ENCODE measurements at places on chromosomes 3 and 15.

DNA sequence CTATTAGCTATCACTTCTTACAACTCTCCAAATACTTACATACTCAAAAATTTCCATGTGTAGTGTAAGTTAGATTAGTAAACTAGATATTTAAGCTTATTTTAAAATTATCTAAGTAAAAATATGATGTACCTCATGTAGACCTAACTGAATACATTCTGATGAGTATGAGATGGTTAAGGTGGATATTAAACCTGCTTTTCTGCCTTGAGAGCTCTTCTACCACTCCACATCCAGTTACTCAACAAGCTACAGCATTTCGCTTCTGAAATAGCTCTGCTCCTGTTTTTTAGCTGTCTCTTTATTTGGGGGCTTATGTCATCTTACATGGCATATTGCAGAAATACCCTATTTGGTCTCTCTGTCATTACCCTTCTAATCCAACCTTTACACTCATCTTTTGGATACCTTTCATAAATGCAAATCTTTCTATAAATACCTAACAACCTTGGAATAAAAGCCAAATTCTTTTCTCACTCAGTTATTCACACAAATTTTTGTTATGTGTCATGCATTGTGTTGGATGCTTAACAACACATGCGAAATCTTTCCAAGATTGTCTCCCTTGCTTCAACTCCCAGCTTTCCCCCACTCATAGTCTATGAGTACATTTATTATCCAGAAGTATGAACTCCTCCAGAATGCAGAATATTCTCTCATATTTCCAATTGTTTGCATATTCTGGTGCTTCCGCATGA is 92.0 kb downstream of the ALCAM start:
- no peak for DNase-seq

GRCh38 chr15:89419370-89419984 is 76.9 kb downstream of the RHCG start:
- DNase-seq = peak; percentile 27

- no peak for DNase-seq
Observed at GRCh38 chr3:35974872-35975271, 335.5 kb downstream of the ARPP21 start.

DNA sequence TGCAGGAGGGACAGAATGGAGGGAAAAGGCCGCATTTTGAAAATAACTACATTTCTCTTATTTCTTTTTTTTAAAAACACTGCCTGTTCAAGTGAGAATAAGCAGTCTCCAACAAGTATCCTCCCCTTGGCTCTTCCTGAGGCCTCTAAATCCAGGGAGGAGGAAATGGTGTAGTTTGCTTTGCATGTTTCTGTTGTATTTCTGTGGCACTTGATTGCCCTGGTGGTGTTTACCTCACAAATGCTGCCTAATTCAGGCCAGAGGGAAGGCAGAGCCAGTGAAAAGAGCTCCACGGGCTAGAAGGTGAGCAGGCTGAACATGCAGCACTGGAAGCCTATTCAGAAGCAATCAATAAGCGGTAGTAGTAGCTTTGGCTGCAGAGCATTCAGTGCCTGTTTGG is 149.3 kb upstream of the ATP11B start:
- DNase-seq = no peak

DNA sequence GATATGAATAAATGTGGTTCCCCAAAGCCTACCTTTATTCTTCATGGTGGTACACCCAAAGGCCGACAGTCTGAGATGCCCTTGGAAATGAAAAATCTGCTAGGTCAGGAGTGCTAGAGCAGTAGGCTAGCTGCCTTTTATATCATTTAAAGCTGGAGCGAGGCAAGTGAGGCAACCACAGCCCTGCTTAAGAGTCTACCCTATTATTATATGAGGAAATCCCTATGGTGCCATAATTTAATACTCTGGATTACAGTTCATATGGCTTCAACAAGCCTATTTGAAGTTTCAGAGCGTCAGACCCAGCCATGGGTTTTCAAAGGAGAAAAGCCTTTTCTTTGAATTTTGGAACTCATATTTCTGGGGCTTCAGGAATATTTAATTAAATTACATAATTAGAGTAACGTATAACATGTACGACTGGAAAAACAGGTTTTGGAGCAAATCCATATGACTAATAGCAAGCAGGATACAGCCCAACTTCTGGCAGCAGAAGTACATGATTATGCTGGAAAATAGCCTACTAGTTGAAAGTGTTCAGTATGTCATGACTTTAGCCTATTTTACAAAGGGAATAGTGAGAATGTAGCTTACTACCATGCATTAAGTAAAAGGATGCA is 18.0 kb upstream of the SLTM start:
- DNase-seq = no peak

DNA sequence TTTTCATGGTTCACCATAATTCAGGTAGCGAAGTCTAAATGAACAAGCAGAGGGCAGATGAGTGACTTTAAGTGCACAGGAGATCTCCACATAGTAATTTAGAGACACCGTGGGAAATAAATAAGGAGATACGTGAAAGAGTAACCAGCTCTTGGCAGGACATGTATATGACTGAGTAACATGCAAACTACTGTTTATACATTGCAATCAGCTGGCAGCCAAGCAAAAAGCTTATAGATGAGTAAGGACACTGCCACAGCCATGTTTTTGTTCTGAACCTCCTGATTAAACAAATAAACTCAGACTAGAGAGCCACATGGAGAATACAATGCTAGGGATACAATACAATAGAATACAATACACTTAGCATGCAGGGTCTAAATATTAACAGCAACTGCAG is 252.4 kb downstream of the FHIT start:
- DNase-seq = no peak

GRCh38 chr3:157152930-157153329 is 7.0 kb downstream of the CCNL1 start:
- no peak for DNase-seq

- no peak for DNase-seq
Observed at GRCh38 chr15:55741833-55742497, 987 bp downstream of the PRTG start.

- no peak for DNase-seq
Observed at GRCh38 chr3:100776746-100777145, 67.5 kb downstream of the TFG start.

DNA sequence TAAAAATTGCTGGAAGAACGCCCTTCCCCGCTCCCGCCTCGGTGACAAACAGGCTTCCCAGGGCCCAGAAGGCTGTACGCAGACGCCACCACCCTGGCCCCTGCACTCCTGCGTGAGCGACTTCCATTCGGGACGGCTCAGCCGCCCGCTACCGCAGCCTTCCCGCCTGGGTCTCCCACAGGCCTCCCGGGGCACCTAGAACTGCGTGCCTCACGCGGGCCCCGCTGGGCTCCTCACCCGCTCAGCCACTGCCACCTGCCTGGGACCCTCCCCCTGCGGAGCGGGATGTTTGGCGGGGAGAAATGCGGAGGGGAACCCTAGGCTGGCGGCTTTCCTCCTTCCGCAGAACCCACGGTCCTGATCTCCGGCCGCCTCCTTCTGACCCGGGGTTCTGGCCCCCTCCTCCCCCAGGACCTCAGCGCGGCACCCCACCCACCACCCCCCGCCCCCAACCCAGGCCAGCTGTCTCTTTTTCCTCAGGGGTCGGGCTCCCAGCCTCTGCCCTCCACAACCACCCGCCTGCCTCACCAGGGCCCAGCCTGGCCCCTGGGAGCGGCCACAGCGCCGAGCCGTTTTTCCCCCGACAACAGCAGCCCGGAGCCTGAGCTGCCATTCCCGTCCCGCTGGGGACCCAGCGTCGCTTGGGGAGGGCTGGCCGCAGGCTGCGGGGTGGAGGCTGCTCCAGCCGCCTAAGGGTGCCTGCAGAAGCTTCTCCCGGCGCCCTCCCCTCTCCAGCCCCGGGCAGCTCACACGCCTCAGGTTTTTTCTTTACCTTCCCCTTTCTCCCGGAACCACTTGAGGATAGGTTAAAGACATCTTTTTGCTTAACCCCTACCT is 27.6 kb upstream of the RAB7A start:
- no peak for DNase-seq

DNA sequence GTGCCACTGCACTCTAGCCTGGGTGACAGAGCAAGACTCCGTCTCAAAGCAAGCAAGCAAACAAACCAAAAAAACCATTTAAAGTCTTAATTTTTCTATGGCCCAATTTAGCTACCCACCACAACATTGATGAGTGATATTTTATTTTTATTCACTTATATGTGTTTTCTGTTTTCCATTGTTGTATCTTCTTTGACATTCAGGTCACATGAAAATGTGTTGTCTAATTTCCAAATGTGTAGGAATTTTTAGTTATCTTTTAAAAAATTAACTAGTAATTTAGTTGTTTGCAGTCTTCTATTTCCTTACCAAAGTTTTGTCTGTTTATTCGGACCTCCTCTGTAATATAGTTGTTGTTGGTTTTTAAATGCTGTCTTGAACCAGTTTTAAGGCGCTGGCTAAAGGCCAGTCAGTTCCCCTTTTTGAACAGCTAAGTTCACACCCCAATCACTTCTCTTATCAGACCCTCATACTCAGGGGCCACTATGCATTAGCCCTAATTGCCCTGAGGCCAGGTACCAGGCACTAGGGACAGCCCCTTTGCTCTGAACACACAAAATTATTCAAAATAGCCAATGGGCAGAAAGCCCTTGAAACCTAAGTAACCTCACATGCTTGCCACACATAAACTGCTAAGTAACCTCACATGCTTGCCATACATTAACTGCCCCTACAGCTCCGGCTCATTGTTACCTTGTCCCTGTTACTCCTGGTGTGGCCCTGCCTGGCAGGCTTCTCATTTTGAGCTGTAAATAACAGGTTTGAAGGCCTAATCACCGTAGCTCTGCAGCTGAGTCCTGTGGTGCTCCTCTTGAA is 4.3 kb upstream of the CCR4 start:
- no peak for DNase-seq

- no peak for DNase-seq
Observed at GRCh38 chr3:175270198-175270837, 411.2 kb downstream of the NAALADL2 start.

- no peak for DNase-seq
Observed at GRCh38 chr3:27431116-27431515, 53.1 kb downstream of the SLC4A7 start.

DNA sequence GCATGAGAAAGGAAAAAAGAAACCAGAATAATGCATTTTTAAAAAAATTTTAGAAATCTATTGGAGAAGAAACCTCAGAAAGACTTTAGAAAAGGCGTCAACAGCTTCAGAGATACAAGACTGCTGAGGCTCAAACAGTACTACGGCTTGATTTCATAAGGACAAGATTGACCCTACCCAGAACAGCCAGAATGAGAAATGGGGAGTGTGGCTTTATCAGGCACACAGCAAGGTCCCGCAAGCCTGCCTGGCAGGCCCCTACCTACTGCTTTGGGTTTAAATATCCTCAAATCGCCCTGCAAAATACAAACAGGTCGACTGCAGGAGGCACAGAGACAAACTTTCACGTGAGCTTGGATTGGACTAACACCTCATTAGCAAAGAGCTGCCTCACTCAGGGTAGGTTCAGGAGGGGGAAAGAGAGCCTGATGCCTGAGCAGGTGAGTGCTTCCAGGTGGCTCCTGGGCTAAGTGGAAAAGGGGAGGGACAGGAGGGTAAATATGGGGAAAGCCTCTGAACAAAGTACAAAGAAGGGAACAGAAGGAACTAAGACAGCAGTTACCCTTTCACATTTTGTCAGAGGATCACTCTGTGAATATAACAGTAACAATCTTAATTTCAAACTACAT is 87.5 kb downstream of the RORA start:
- no peak for DNase-seq

DNA sequence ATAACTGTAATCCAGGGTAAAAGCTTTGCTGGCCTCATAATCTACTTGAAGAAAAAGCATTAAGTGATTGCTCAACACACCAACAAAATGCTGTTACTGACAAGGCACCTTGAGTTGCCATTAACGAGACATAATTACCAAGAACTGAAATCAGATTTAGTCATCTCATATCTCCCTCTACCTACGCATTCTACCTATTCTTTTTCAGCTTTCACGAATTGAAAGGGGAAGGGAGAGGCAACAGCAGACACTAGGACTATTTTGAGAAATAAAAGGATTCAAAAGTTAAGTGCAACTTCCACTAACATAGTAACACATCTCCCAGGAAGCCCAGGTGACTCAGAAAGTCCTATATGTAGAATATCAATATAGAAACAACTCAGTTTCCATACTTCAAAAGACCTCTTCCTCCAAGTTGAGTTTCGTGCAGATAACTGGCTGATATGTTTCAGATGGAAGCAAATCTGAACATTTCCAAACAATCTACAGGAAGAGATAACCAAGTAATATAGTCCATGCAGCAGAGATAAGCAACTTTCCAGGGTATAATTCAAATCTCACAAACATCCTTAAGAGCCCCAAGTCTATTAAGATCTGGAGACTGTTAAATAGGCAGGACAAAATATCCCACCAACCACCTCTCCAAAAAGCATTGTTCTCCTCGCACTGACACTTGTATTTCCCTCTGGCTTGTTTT is 1.9 kb downstream of the OSBPL10 start:
- DNase-seq = peak; percentile 28
